ENCODE measurements at places on chromosomes 12 and 14.

- DNase-seq = peak; percentile 11
Observed at GRCh38 chr14:88168498-88169165, 154.4 kb downstream of the KCNK10 start.

GRCh38 chr14:68395604-68396003, 397.3 kb downstream of the ZFP36L1 start:
- no peak for DNase-seq

GRCh38 chr14:71430678-71431376, 501.4 kb upstream of the RGS6 start:
- DNase-seq = no peak

- no peak for DNase-seq
Observed at GRCh38 chr14:59638885-59639284, 62.3 kb upstream of the CCDC175 start.

DNA sequence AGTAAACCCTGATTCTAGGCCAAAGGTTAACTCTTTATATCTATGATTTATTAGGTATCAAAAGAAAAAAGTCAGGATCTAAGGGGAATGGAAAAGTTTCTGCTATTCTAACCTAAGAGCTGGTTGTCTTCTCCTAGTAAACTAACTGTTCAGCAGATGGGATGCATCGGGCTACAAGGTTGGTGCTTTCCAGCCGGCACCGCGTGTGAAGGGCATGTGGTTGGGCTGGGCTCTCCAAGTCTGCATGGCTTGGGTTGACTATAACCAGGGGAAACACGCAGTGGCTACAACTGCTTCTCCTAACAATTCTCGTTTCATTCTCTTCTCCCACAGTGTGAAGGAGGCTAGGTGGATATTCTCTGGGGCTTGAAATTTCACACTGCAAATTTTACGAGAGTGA, 354.5 kb downstream of the APAF1 start:
- no peak for DNase-seq

DNA sequence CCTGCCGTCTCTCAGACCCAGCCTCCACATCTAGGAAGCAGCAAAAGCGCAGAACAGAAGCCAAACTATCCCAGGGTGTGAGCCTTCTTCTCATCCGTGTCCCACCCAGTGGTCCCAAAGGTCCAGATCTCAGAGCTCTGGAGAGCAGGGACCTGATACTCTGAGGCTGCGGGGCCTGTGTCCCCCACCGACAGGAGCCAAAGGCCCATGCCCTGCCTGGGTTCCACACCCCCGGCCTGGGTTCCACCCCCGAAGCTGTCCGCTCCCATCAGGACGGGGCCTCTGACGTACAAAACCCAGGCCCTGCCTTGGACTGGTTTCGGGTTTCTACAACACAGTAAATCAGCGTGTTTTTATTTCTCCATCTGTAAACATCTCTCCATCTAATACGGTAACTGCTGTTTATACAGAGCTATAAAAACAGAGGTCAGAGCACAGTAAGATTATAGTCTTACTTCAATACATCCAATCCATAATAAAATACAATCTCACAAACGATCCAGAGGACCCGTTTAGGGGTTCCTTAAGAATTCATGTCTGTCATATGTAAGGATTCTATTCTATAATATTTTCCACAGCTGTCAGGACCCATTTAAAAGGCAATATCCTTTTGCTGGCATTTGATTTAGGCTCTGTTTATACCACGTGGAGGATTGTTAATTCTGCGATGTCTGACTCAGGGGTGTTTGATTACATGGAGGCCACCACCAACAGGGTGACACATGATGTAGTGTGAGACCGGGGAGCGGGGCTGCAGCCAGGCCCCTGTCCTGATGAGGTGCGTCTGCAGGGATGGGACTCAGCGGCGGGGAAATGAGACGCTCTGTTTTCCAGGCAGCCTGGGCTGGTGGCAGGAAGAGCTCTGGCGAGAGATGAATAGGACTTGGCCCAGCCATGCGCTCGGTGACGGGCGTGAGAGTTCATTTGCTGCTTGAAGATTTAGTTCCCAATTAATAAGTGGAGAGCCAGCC, 110.3 kb downstream of the DICER1 start:
- DNase-seq = no peak

DNA sequence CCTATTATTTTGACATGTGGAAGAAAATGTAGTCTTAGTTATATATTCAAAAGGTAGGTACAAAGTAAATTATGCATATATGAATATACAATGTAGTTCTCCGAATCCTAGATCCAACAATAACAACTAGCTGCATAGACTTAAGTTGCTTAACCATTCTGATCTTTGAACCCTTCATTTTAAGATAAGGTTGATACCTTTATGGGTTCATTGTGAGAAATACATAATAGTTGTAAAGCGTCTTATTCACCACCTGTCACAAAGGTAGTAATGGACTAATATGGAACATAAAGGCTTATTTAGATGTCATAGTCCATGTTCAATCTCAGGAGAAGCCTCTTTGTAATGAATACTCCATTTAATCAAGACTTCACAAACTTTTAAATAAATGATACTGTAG, 263.6 kb downstream of the TMTC2 start:
- no peak for DNase-seq

- DNase-seq = no peak
Observed at GRCh38 chr14:51867741-51868140, 7.3 kb downstream of the GNG2 start.

GRCh38 chr12:31011746-31012566, 61.7 kb upstream of the DDX11 start:
- DNase-seq = no peak

DNA sequence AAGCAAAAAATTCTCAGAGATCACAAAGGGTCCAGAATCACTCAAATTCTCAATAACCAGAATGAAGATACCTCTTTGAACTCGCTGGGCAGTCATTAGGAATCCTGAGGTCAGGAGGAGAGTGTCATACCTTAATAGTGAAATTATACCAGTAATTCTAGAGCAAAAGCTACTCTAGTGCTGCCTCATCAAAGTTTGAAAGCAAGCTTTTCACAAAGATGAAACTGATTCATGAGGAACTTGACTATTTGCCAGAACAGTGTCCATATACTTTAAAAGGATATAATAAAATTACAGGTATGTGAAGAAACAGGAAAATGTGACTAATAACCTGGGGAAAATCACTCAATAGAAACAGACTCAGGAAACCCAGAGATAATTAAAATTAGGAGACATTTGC, 44.5 kb downstream of the EML5 start:
- no peak for DNase-seq

DNA sequence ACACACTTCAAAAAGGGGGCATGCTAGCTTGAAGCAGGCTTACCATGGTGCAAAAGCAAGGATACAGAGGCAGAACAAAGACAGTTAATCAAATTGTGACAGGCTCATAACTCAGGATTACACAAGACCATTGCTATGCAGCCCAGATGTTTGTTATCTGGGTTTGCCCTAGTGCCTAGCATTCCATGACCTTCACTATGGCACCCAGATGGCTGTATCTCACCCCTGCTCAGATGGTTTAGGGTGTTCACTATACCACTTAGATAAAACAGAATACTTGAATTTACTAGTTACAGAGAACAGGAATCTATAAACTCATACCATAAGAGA, 56.2 kb downstream of the SDR9C7 start:
- DNase-seq = no peak

DNA sequence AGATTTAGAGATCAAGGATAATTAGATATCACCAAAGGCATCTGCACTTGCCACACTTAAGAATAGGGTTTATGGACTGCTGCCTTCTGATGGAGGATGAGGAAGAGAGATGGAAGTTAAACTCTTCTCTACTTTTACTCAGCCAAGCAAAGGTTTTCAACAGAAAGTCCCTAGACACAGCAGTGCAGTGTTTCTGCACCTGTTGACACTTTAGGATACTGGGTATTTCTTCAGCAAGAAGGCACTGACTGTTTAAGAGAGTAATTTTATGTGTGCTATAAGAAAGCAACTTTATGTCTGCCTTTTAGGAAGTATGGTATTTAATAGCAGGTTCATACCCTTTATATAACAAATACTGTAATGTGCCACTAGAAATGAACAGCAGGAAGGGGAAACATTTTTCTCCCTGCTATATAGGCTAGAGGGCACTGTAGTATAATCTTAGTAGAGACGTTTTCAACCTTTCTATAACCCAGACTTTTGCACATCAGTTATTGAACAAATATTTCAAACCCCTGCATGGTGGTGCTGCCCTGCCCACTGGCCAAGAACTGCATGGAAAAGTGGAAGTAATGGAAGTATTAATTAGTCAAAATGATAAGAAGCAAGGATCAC, 225.0 kb upstream of the GRIP1 start:
- DNase-seq = no peak

DNA sequence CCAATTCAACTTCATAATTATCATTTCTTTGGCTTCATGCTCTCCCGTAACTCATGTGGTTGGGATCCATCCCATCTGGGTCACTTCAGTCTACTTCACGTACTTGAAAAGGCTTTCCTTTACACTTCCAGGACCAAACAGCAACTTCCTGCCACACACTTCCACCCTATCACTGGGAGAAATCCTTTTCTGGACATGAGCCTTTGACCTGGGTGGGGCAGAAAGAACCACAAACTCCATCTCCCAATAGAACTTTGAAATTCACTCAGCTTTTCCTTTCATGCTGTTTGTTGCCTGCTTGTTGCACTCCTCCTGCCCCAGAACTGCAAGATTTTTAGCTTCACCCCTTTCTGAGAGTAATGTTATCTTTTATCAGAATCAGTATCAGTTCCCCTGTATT, 18.4 kb upstream of the GALNT16 start:
- no peak for DNase-seq

DNA sequence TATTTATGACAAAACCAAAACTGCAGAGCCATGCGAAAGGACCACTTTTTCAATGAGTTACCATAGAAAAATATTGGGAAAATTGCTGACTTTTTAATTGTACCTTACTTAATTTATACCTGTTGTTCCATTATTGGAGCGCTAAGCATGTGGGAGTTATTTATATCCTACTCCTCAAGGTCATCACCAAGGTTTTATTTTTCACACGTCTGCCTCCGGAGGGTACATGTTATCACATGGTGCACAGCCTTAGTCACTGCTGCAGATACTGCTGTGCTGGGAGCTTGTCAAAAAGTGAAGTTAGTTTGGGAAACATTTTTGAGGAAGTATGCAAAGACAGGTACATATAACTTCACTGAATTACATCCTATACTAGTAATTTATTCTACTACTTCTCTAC, 1444.3 kb downstream of the AACS start:
- DNase-seq = no peak

DNA sequence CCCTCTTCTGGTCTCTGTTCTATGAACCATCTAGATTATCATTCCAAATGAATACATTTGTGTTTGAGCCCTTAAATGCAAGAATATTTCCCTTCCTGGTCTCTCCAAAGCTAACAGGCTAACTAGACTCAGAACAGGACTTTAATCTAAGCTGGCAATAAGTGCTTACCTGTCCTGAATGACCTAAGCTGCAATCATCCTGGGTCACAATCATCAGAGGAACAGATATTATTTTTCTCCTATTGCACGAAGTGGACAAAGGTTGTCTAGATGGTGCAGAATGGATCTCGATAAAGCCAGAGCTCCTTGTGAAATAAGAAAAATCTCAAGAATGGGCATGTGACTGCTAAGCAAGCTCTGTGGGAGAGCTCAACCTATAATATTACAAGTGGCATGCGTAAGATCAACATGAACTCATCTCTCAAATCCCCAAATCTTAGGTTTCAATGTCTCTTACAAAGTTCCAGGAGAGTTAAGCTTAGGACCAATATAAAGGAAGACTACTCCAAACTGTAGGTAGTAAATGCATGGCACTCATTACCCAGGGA, 10.6 kb upstream of the NUMB start:
- no peak for DNase-seq

DNA sequence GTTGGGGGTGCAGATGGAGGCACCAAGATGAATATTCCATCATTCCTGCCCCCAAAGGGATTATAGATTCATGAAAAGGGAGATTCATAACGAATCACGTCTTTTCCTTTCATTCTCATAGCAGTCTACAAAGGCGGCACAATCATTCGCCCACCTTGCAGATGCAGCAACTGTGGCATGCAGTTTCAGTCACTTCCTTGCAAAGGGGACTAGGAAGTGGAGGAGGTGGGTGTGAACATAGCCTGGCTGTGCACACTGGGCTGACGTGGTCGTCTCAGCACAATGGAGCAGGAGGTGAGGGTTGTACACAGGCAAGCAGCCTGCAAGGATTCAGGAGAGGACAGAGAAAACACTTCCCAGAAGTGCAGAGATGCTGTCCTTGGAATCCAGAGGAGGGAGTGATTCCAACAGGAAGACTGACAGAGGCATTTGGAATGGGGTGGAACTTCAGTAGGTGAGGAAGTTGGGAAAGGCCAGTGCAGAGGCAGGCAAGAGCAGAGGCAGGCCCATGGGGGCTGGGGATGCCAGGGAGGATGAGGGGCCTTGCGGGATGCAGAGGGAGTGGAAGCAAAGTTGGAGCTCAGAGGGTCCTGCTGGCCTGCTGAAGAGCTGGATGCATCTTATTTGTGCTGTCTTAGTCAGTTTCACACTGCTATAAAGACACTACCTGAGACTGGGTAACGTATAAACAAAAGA, 21.9 kb upstream of the PPP2R5C start:
- no peak for DNase-seq

DNA sequence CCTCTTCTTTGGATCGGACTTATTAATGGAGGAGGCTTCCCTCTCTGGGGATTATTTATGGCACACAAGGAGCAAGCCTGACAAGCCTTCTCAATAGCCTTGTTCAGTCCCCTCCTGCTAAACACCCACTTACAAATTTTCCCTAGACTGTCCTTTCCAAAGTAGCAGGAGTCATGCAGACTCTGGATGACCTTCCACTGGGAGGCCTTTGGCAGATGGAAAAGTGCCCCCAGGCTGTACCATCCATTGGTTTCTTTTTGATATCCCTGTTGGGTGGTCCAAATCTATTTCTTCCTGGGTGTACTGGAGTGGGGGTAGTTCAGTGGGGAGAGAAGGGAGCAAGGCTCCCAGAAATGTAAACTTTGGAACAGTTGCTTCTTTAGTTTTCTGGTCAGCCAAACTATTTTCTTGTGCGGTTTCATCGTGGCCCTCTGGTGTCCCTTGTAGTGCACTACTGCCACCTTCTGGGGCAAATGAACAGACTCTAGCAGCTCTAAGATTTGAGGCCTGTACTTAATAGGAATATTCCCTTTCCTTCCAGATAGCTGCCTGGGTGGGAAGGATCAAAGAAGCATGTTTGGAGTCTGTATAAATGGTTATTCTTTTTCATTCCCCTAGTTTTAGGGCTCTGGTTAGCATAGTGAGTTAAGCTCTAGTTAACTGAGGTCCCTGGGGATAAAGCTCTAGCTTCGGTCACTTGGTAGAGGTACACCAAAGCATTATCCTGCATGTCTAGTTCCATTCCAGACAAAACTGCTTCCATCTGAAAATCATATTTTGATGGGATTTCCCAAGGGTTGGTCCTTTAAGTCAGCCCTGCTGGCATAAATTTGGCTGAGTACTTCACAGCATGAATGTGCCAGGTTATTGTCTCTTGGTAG, 409.5 kb downstream of the SLC6A15 start:
- no peak for DNase-seq

Data from stimulated activated CD4-positive, alpha-beta T cell treated with anti-CD3 and anti-CD28 coated beads, Interleukin-15, amount 100 ng/mL, for 1 hour (primary cell).